Stimulated activated CD8-positive, alpha-beta memory T cell treated with anti-CD3 and anti-CD28 coated beads, Interleukin-2, amount 100 ng/mL, for 1 hour (primary cell): ENCODE measurements at places on chromosomes 7 and 10.

- DNase-seq = no peak
Observed at GRCh38 chr10:122301055-122301810, 30.1 kb downstream of the BTBD16 start.

GRCh38 chr10:7545261-7545660, 121.5 kb downstream of the ITIH5 start:
- no peak for DNase-seq

GRCh38 chr10:26436848-26437247, 1.3 kb upstream of the APBB1IP start:
- DNase-seq = no peak

GRCh38 chr10:85293483-85293882, 965.1 kb downstream of the CCSER2 start:
- DNase-seq = no peak

DNA sequence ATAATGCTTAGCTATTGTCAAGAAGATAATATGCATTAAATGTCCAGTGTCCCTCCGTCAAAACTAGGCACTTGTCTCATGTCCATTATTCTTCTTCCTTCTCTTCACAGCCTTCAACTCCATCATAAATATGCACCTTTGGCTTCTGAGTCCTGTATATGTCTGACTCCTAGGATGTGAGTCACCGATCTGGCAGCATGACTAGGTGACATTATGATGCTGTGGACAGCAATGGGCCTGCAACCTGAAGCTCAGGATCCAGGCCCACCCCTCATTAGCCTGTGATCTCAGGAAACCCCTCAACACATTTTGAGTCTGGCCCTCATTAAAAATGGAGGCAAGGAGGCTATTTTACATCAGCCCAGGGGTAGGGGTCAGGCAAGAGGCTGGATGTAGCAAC, 362.5 kb upstream of the ZMIZ1 start:
- DNase-seq = no peak

DNA sequence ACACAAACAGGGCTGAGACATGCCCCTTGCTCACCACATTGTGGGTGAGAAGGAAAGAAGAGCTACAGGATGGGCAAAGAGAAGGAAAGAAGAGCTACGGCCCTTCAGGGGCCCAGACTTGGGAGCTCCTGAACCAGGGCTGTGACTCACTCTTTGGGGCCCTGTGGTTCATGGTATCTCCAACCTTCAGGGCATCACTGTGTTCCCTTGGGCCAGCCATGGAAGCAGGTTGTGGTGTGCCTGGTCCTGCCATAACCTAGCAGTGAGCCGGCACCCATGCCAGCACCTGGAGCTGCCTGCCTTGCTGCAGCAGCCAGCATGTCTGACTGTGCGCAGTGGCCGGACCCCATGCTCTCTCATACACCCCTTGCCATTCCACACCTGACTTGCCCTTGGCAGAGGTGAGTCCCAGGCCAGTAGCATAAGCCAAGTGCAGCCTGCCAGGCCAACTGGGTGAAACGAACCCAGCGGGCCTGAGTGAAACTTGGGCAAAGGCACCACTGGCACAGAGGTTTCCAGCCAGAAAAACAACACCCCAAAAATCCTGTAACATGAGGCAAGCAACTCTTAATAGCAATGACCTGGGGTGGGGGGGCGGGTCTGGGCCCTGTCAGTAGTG, 89.0 kb upstream of the CACUL1 start:
- no peak for DNase-seq
